CD4-positive, alpha-beta T cell (primary cell): ENCODE measurements at places on chromosomes 11 and 22.
A peak's percentile ranks its signal among the peaks of the same experiment; 100 is the strongest.

DNA sequence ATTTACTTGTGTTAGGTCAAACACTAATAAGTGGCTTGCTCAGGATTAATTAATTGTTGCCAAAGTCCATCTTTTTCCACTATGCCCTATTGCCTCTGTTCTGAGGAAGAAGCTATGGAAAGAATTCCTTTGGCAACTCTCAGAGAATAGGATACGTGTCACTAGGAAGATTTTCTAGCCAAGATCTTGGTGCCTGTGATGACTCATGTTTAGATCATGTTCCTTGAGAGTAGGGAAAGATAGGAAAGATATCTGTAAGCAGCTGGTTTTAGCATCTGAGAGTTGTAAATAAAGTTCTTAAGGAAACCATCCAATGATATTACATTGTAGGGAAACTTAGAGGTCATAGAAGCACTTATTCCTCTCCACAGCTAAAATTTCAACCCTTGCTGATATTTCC, 15.7 kb downstream of the SLN start:
- no peak for DNase-seq

- DNase-seq = no peak
These were observed 4.3 kb downstream of the SSTR3 start for GRCh38 chr22:37207981-37208380.

DNA sequence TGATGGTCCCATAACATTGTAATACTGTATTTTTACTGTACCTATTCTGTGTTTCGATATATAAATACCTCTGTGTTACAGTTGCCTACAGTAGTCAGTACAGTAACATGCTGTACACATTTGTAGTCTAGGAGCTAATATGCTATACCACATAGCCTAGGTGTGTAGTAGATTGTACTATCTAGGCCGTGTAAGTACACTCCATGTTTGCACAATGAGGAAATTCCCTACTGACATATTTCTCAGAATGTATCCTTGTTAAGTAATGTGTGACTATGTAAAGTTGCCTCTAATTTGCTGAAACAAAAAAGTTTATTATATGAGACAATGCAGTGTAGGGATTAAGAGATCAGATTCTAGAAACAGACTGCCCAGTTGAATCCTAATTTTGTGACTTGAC, 21.3 kb downstream of the CAPRIN1 start:
- no peak for DNase-seq

DNA sequence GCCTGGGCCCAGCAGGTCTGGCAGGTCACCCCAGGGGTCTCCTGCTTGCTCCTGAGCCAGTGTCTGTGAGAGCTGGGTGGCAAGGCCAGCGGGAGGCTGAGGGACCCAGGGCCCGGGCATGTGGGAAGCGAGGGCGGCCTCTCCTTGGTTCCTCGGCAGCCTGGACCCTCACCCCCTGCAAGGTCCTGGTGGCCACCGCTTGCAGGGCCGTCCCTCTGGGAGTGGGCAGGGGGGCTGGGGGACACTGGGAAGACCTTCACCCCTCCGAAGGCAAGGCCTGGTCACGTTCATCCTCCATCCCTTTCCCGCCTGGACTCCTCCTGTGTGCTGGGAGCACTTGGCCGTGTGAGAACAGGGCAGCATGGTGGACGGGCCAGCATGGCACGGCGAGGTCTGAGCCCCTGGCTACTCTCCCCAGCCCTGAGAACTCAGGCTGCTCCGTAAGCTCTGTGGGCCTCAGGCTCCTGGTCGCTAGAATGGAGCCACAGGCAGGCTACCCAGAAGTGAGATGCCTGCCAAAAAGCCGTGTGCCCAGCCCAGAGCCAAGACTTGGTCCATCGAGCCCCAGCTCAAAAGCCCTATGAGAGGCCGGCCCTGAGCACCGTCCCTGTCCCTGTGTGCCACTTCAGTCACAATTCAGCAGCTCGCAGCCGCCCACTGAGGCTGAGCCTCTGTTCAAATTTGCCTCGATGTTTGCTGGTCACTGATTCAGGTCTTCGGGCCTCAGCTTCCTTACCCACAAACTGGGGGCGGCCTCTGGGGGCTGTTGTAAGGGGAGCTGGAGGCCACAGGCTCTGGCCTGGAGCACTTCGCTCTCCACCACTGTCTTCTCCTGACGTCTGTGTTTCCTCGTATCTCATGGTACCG, 45.0 kb downstream of the IGLL1 start:
- no peak for DNase-seq

DNA sequence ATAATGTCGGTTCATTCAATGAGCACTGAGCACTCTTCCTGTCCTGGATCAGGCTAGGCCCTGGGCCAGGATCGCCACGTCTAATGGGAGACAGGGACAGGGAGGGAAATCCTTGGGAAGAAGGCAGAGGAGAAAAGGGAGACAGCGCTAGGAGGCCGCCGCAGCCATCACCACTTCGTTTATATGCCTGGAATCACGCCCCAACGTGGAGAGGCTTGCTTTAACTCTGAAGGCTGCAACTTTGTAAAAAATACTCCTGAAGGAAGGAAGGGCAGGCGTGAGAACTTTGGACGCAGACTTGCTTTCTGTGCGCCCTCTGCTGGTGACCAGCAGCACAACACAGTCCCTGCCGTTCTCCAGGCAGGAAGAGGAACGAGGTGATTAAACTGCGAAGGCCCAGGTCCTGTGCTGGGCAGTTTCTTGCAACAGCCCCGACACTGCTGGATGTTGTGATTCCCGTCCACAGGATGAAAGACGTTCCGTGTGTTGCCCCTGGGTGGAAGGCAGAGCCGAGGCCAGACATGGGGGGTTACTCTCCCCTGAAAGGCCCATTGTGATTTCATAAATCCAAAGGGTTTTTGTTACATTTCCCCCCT, 22.1 kb downstream of the RIBC2 start:
- DNase-seq = peak; percentile 73

- no peak for DNase-seq
These were observed 281.0 kb upstream of the CTSC start for GRCh38 chr11:88618327-88619070.

GRCh38 chr11:122175306-122175705, 59.3 kb upstream of the BLID start:
- DNase-seq = no peak

DNA sequence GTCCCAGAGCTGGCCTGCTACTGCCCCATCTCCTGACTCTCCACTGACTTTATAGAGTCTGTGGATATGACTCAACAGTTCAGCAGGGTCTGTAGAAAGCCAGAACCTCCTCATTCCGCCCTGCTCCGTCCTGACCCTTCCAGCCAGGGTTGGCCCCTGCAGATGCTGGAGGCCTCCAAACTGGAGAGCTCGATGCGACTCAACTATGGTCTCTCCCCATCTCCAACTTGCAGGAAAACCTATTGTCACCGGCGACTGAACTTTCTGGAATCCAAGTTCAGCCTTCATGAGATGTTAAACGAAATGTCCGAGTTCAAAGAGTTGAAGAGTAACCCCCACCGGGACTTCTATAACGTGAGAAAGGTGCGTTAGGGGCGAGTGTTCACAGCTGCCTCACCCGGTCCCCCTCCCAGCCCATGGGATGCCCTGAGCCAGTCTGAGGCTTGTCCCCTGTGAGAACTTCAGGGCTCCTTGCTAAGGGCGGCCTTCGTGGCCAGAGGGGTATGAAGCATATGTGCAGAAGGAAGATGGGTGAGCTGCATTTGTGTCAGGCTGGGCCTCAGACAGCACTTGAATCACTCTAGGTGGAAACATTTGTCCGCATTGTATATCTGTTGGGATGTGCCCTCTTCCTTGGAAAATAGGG, 32.1 kb downstream of the AMPD3 start:
- no peak for DNase-seq
